Left ventricle myocardium inferior (tissue), 1 donor: ENCODE measurements at places on chromosomes 2 and 18. TPM values are rescaled to one million over a fixed set of nuclear protein-coding genes. Genes with fewer than 3 reads are reported as not detected.

Gene CYS1
- 3.3 TPM for total RNA-seq

Gene AQP4
- 1.9 TPM for total RNA-seq

DNA sequence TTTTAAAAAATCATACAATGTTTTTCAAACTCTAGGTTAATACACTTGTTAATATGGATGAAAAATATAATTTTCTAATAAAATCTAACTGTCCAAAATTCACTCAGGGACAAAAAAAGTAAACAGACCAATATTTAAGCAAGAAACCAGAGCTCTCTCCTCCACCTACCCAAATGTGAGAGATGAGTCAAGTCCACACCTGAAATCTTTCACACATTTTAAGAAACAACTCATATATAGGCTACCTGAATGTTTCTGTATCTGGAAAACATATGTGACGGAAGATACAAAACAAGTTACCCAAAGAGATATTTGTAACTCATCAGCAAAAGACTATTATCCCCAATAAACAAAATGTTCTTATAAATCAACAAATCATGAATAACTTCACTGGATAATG, 20.2 kb downstream of the ZNF516 start:
- no peak for DNase-seq

DNA sequence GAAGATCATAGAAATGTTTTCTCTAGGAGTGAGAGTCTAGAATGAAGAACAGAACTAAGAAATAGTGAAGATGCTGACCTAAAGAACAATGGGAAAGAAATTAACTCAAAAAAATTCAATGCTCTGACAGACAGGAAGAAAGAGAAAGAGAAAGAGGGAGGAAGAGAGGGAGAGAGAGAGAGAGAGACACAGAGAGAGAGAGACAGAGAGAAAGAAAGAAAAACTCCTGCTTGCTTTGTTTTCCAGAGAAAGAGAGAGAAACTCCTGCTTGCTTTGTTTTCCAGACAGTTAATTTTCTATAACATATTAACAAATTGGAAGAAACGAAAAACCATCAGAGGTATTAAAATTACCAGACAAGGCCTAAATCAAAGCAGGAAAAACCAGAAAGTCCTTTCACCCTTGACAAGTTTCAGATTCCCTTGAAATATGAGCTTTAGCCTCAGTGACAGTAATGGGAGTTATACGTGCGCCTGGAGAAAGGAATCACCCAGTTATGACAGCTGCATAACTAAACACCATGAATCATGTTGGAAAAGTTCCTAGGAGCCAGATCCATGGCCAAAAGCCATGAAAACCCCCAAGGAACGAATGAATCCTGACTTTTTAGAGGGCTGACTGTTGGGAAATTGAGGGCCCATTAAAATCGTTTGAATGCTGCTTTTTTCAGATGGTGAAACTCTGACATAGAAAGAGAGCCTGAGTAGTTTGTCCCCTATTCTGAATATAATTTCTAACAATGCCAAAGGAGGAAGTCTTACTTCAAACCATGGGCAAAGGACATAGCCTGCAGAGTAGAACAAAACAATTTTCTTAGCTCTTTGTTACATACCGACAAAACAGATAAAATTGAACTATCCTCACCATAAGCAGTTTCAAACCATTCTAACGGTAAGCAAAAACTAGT, 228.6 kb upstream of the CHST9 start:
- DNase-seq, result no peak

- no peak for DNase-seq
These were observed 1103.6 kb downstream of the LRP1B start for GRCh38 chr2:141027221-141027620.

GRCh38 chr2:238015705-238016104, 45.1 kb upstream of the SCLY start:
- DNase-seq, result no peak

GRCh38 chr18:44882163-44882868, 201.6 kb downstream of the SETBP1 start:
- DNase-seq, result peak; percentile 32

GRCh38 chr18:75475228-75475627, 47.7 kb upstream of the SMIM21 start:
- no peak for DNase-seq

- no peak for DNase-seq
These were observed 273.6 kb upstream of the NCKAP5 start for GRCh38 chr2:133841900-133842299.

- no peak for DNase-seq
These were observed 40.7 kb upstream of the ARHGAP25 start for GRCh38 chr2:68693951-68694350.

- DNase-seq, result no peak
These were observed 183.4 kb downstream of the NEDD4L start for GRCh38 chr18:58227361-58227930.

GRCh38 chr2:216283038-216283900, 89.0 kb downstream of the MARCHF4 start:
- DNase-seq, result no peak

GRCh38 chr18:12886498-12887126, 2.6 kb upstream of the PTPN2 start:
- no peak for DNase-seq
